Adrenal gland (tissue), 19 donors: ENCODE measurements at places on chromosomes 6 and 20. TPM values are rescaled to one million over a fixed set of nuclear protein-coding genes. Genes with fewer than 3 reads are reported as not detected.

DNA sequence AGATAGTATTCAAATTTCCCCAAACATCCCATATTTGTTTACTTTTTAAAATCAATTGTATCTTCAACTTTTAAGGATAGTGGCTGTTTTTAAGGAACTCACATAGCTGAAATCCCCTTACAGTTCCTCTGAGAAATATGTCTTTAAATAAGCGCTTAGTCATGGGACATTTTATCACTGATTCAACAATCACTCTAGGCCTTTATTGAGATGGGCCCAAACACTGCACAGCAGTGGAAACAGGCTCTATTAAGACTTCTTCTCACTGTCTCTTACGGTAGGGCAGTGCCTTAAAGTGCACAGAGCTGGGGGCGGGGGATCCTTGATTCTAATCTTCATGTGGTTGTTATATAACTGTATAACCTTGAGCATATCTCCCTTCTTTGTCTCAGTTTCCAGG, 59.8 kb upstream of the RREB1 start:
- DNase-seq: no peak

DNA sequence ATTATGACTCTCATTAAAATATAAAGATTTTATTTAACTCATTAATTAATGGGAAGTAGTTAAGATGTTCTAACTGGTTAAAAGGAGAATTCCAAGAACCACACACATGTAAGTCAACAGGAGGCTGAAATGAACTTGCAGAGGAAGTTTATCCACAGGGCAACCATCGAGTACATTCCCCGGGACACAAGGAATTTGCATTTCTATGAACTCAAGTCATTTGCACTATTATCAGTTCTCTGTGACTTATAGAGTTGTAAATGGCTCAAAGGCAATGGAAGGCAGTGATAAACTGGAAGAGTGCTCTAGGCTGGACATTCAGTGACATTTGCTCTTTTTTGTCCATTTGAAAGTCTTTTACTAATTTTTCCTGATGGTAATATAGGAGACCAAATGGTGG, 97.4 kb downstream of the SNX5 start:
- no peak for DNase-seq

The PPP1R3G gene
- 15.2 TPM for total RNA-seq

The BPIFB6 gene
- not detected for total RNA-seq

DNA sequence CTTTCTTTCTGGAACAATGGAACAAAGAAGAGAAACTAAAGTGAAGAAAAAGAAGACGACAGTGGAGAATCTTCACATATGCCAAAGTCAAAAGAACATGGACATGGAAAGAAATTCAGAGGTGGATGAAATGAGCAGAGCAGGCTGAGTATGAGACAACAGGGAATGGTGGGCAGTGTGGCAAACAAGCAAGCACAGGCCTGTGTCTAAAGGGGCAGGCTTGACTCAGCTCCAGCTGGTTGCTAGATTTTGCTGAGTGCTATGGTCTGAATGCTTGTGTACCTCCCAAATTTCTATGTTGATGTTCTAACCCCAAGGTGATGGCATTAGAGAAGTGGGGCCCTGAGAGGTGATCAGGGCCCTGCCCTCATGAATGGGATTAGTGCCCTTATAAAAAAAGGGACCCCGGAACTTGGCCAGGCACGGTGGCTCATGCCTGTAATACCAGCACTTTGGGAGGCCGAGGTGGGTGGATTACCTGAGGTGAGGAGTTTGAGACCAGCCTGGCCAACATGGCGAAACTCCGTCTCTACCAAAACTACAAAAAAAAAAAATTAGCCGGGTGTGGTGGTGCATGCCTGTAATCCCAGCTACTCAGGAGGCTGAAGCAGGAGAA, 49.6 kb downstream of the ZMYND8 start:
- no peak for DNase-seq

The WFDC2 gene
- not detected for total RNA-seq

GRCh38 chr20:8616792-8617191, 452.1 kb upstream of the PLCB4 start:
- DNase-seq: no peak

GRCh38 chr6:36025932-36026327, 1.5 kb upstream of the SLC26A8 start:
- no peak for DNase-seq

GRCh38 chr6:112622036-112622435, 274.9 kb downstream of the RFPL4B start:
- DNase-seq: no peak

The GPR63 gene
- 0.67 TPM for total RNA-seq

DNA sequence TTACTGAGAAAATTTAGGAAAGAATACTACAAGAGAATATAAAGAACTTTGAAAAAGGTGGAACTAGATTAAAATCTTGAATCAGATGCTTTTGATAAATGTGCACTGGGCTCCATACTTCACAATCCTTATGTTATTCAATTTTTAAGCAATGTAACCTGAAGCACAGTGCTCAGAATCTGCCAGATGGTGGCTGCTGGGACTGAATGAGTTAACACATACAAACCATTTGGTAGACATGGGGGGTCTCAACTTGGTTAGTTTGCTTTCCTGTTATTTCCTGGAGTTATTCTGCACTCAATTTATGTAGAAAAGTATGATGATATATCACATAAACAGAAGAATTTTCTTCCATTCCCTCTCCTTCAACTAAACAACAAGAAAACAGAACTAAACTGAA, 326.5 kb downstream of the RNGTT start:
- no peak for DNase-seq

The COL12A1 gene
- total RNA-seq: 41.7 TPM

- no peak for DNase-seq
Measured at GRCh38 chr20:32132911-32133549, 23.5 kb downstream of the TM9SF4 start.

The GRIK2 gene
- total RNA-seq: 7.8 TPM

- DNase-seq: no peak
Measured at GRCh38 chr6:5992551-5993225, 14.0 kb downstream of the NRN1 start.

GRCh38 chr20:22515264-22515663, 69.1 kb downstream of the FOXA2 start:
- DNase-seq: no peak

The SMLR1 gene
- total RNA-seq: 0.42 TPM

DNA sequence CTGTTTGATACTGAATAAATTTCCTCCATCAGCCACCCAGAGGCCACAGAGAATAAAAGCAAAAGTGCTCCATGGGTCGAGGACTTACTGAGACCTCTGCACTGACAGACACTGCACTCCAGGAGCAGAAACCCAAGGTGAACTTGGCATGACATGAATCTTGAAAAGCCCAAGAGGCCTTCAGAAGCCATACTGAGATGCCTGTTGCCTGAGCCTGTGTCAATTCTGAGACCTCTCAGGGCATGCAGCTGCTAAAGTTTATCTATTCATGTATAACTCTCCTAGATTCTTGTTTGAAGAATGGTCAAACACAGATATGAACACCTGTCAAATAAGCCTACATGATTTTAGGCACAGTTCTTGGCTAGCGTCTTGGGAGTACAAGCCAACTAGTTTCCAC, 145.7 kb downstream of the KIF16B start:
- DNase-seq: no peak

DNA sequence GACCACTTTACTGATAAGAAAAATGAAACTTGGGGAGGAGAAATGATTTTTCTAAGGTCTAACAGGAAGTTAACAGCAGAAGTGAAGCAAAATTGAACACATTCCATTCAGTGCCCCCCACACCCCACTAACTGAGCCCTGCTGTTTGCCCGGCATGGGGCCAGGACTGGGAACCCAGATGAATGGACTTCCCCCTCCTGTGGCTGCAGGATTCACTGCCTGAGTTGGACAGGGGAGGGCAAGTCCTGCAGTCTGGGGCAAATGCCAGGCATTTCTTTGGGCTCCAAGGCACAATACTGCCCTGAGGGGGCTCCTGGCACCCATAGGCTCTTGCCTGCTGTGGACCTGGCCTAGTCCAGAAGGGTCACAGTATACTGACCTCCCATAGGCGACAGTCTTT, 28.3 kb downstream of the FYN start:
- DNase-seq: no peak

DNA sequence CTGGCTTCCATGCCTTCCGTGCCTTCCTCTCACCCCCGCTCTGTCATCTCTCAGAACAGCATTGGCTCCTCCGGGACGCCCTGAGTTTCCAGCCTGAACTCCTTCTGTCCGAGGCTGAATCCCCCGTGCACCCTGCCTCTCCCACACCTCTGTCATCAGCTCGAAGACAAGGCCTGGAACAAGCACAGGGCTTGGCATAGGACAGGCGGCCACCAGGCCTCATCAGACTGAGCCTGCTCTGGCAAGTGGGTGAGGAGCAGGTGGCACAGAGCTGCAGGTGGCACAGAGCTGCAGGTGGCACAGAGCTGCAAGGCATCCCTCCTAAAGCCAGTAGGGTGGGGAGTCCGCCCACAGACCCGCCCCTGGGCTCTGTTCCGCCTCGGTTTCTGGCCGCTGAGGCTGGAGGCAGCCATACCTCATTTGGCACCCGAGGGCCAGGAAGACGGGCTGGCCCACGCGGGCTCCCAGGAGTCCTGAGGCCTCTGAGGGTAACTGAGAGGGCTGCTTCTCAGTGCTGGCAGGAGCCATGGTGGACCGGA, 60.2 kb downstream of the EZR start:
- no peak for DNase-seq

The DNAH8 gene
- total RNA-seq: not detected

The MOCS1 gene
- 24.3 TPM for total RNA-seq

The ARFGEF3 gene
- total RNA-seq: 0.42 TPM

The OR2H2 gene
- not detected for total RNA-seq

The FLOT1 gene
- 449 TPM for total RNA-seq

The OTOR gene
- not detected for total RNA-seq

DNA sequence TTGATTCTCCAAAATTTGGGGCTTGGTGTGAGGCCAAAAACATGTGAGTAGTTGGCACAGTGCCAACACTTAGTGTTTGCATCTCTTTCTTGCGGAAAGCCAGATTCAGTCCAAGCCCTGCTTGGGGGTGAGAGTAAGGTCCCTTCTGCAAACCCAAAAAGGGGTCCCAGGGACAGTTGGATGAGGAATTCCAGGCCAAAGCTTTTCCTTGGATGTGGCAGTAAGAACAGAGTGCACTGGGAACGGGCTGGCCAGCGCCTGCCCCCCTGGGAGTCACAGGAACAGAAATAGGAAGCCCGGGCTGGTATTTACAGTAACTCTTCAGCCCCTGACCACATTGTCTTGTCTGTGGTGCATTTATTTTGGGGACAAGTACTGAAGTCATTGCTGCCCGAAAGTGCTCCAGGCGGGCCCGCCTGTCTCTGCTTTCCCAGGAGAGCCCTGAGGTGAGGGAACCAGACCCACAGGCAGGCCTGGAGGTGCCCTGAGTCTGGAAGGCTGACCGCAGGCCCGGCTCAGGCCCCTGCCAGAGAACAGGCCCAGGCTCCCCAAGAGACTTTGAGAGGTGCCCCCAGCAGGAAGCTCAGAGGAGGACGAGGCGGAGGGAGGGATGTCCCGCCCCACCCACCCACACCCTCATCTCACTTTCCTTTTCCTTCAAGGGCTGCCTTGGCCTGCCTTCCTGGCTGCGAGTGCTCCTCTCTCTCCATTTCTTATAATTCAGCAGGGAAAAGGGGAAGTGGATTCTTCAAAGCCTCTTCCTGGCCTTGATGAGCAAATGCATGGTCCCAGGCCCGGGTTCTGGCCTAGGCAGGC, 218.4 kb downstream of the MAFB start:
- DNase-seq: peak; percentile 30

DNA sequence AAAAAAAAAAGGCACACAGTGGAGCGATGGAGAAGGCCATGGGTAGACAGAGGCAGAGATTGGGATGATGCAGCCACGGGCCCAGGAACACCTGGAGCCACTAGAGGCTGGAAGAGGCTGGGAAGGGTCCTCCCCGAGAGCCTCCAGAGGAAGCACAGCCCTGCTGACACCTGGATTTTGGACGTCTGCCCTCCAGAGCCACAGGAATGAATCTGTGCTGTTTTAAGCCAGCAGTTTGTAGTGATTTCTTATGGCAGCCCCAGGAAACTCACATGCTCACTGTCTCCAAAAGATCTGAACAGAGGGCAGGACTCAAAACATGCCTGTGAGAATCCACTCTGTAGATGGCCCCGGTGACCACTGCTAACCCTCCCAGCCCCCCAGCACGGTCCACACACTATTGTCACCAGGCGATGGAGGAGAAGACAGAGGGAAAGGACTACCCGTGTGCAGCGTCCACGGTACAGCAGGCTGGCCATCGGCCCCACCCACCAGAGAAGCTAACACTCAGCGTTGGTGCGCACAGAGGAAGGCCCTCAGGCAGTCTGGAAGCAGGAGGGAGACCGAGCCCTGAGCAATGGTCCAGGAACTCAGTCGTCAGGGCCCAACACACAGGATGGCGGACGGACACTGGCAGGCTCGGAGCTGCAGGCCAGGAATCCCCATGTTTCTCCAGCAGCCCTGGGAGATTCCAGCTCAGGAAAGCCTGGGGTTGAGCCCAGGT, 99.7 kb downstream of the BMP7 start:
- DNase-seq: no peak
